ENCODE measurements at places on chromosomes 11 and 22.
A peak's percentile ranks its signal among the peaks of the same experiment; 100 is the strongest.

GRCh38 chr11:59669611-59670009, 773 bp upstream of the PATL1 start:
- DNase-seq = peak; percentile 56

GRCh38 chr11:64173616-64174355, 7.9 kb upstream of the MACROD1 start:
- no peak for DNase-seq

DNA sequence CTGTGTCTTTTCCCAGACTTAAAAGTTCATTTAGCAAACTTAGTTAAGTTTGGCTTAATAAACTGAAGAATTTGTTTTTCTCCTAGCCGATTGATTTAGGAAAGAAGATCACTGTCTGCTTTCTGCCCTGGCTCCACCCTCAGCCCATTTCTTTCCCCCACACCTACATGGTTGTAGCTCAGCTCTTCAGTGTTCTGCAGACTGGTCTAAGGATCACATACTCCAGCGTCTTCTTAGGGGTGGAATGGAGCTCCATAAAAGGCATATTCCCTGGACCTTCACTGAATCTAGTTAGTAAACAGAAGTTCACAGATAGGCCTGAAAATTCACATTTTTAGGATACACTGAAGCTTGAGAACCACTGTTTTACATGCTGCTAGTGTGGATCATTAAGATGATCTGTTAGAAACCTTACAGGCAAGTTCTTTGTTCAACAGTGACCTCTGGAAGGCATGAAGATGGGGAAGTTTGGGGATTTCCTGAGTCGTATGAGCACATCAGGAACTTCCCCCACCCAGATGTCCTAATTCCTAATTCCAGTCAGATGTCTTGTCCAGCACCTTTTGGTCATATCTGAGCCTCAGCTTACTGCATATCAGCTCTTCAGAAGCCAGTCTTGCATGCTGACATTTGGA, 16.8 kb downstream of the PIWIL4 start:
- no peak for DNase-seq

- no peak for DNase-seq
These were observed 198.4 kb downstream of the ADAMTS15 start for GRCh38 chr11:130646881-130647280.

DNA sequence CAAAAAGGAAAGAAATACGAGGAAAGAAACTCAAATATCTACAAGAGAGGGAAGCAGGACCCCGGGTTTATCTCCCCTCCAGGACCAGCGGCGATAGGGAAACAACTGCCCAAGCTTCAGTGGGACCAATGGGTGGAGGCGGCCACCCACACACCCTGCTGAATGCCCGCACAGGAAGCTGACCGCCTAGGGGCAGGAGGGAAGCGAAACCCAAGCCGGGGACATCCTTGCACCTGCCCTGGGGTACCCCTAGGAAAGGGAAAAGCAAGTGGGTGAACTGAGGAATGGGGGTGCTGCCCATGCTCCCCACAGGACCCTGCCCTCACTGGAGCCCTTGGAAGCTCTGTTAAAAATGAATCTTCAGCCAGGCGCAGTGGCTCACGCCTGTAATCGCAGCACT, 27.6 kb upstream of the HMOX1 start:
- no peak for DNase-seq

- DNase-seq = no peak
These were observed 32.6 kb upstream of the KCNQ1OT1 start for GRCh38 chr11:2732261-2732939.

DNA sequence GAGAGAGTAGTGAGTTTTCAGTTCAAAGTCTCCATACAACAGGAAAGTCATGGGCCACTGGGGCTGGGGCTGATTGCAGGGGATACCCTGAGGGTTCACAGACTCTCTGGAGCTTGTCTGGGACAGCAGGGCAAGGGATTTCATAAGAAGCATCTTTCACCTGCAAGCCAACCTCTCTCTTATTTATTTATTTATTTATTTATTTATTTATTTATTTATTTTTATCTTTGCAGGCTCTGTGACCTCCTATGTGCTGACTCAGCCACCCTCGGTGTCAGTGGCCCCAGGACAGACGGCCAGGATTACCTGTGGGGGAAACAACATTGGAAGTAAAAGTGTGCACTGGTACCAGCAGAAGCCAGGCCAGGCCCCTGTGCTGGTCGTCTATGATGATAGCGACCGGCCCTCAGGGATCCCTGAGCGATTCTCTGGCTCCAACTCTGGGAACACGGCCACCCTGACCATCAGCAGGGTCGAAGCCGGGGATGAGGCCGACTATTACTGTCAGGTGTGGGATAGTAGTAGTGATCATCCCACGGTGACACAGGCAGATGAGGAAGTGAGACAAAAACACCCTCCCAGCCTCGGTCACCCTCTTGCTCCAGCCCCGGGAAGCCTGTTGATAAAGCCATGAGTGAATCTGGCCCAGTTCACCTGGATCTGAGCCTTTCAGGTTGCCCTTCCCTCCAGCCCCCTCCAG, 68.4 kb downstream of the GGTLC2 start:
- no peak for DNase-seq

- no peak for DNase-seq
These were observed 60.9 kb downstream of the SYT13 start for GRCh38 chr11:45225277-45225676.

GRCh38 chr11:123479048-123479837, 49.2 kb downstream of the GRAMD1B start:
- no peak for DNase-seq

GRCh38 chr22:21919526-21920307, 32.9 kb downstream of the PPM1F start:
- no peak for DNase-seq

- DNase-seq = no peak
These were observed 71.3 kb downstream of the TSPAN18 start for GRCh38 chr11:44797886-44798606.

DNA sequence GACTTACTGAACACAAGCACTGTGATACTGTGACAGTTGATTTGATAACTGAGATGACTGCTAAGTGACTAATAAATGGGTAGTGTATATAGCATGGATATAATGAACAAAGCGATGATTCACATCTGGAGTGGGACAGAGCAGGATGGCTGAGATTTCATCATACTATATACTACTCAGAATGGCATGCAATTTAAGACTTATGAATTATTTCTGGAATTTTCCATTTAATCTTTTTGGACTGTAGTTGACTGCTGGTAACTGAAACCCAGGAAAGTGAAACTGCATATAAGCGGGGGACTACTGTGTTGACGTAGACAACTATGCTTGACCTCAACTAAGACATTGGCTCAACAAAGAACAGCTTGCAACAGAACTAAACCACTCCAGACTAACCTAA, 20.0 kb upstream of the NUCB2 start:
- no peak for DNase-seq

DNA sequence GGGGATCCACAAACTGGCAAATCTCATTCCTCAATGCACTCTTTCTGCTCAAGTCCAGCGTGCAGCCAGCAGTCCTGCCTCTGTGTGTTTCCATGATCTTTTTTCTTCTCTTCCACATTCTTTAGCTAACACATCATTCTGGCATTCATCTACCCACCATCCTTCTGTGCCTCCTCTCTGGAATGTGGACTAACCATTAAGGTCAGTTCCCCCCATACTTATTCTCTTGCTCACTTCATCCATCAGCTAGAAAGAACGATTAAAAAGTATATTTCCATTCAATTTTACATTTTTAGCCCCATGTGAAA, 7.8 kb downstream of the KIRREL3 start:
- no peak for DNase-seq

DNA sequence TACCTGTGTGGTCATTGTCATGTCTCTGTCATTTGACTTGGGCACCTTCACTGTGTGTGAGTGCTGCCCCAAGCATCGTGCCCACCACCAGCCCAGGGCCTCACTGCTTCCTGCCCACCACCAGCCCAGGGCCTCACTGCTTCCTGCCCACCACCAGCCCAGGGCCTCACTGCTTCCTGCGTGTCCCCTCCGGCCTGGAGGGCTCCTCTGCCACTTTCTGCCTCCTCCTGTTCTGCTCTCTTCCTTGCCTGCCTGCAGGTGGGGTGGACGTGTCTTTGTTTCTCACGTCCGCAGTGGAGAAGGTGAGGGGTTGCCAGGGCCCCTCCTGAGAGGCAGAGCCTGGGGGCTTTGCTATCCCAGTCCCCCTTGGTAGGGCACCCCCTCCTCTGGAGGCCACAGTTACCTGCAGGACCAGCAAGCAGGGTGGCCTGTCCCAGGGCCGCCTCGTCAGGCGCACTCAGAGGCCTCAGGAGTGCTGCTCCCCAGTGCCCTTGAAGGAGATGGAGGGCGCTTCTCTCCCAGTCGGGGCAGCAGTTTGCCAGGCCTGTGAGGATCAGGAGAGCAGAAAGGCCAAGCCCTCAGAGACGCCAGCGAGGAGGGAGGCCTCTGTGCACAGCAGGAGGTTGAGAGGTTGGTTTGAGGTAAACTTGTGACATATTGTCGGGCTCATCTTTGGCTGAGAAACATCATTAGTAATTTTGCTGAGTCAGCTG, 290.7 kb downstream of the TBC1D22A start:
- DNase-seq = no peak

- DNase-seq = no peak
These were observed 40.7 kb upstream of the RTL6 start for GRCh38 chr22:44538518-44539315.

DNA sequence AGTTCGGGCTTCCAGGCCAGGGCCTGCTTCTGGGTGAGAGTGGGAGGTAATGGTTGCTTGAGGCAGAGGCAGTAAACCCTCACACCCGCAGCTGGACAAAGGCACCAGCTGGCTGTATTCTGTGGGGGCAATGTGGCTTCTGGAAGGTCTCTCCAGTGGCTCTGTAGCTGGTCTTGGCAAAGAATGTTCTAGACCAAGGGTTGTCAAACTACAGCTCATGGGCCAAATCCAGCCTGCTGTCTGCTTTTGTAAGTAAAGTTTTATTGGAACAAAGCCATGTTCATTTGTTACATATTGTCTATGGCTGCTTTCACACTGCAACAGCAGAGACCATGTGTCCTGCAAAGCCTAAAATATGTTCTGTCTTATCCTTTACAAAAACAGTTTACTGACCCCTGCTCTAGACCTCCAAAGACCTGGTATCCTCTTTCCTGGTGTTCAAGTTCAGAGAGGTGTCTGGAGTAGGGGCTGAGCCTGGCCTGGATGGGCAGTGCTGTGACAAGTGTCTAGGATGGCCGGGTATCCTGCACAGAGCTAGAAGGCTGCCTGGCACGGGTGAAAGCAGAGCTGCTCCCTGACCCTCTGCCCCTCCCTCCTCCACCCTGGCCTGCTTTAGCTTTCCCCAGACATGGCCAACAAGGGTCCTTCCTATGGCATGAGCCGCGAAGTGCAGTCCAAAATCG, 3.4 kb downstream of the TAGLN start:
- DNase-seq = no peak

DNA sequence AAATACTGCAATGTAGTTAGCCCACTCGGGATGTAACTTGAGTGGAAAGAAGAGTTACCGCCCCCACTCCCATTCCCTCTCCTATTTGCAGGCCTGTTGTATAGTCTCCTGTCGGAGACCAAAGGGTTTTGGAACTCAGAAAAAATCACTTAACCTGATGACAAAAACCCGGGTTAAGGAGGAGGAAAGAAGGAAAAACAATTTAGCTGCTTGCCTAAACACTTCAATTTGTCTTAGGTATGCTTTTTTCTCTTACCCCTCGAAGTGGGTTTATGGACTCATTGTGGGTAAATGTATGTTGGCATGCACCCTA, 2.2 kb downstream of the YAP1 start:
- DNase-seq = peak; percentile 22

Measured in testis (tissue), 5 donors.